Chondrocyte (in vitro differentiated cells): ENCODE measurements at places on chromosomes 7 and 10. TPM values are rescaled to one million over a fixed set of nuclear protein-coding genes. Genes with fewer than 3 reads are reported as not detected.

TUBAL3 gene
- not detected in 3 replicates for total RNA-seq

LBX1 gene
- total RNA-seq, result not detected in 3 replicates

GFRA1 gene
- total RNA-seq, result 35.7 to 79.7 TPM (median 73.3 TPM) in 3 replicates

ZPBP gene
- total RNA-seq, result not detected in 3 replicates

SYT15 gene
- total RNA-seq, result 11.6 to 44.3 TPM (median 14.5 TPM) in 3 replicates

PTPN12 gene
- 68.2 to 72.0 TPM (median 69.3 TPM) in 3 replicates for total RNA-seq

DNA sequence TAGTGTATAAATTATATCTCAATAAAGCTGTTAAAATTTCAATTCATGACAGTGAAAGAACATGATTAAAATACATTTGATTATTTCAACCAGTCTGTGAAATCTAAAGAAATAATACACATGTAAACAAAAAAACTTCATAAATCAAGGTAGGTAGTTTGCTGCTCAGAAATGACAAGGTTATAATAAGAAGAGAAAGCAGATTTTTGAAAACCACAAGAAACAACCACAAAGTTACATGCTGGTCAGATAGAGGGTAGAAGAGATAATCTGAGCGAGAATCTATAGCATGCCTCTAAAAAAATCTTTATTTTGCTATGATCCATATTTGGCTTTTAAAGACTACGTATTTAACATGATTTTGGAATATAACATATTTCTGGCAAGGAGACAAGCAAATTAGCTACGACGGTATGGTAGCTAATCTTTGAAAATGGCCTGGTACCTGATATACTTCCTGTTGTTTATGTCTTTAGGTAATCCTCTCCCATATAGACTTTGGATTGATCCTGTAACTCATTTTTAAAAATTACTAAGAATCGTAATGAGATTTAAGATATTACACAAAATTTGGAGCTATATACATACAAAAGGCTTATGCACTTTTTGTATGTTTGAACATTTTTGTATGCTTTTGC, 23.5 kb upstream of the VCL start:
- peaks cover 12% of the 10 kb centered on the region for H3K4me1 ChIP-seq
- no peaks in the 10 kb centered on the region for H3K36me3 ChIP-seq
- no peak for DNase-seq
- H3K27me3 ChIP-seq, result no peaks in the 10 kb centered on the region
- H3K27ac ChIP-seq, result no peak overlapping the region

DNA sequence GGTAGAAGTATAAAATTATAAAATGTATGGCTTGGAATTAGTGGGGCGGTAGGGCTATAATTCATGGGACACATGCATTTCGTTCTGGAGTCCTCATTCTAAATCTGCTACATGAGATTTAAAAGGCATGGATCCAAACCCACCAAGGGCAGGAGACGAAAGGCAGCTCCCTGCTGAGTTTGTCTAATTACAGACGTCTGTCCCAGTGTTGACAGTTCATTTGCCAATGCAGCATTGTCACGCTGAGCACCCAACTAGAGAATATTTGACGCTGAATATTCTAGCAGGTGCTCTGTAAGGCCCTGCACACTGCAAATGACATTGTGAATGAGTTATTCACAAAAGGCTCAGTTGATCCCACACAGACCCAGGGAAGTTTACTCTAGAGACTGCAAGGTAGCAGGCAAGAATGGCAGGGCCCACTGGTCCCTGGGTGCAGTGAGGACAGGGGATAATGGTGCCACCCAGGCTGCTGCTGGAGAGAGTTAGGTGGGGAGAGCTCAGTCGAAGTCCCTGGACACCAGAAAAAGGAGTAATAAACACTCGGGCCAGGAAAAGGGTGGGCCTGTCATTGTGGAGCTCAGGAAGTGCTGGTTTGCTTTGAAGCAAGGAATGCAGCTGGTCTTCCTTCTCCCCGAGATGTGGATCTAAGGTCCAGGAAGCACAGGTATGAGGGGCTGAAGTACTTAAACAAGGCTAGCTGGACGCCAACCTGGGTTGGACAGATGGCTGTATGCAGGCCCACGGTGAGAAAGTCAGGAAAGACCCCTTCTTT, 75.0 kb upstream of the JCAD start:
- H3K27me3 ChIP-seq, result peaks cover 3% of the 10 kb centered on the region
- no peak overlapping the region for H3K27ac ChIP-seq
- H3K4me3 ChIP-seq, result no peak overlapping the region
- no peak for DNase-seq
- no peaks in the 10 kb centered on the region for H3K4me1 ChIP-seq
- H3K36me3 ChIP-seq, result no peaks in the 10 kb centered on the region

- H3K27me3 ChIP-seq, result peaks cover 40% of the 10 kb centered on the region
- no peak for DNase-seq
- peaks cover 6% of the 10 kb centered on the region for H3K4me1 ChIP-seq
- H3K4me3 ChIP-seq, result no peak overlapping the region
- no peak overlapping the region for H3K27ac ChIP-seq
- H3K36me3 ChIP-seq, result no peaks in the 10 kb centered on the region
Measured at GRCh38 chr7:90216080-90216674, 4.6 kb downstream of the STEAP2 start.

GRCh38 chr10:100696477-100696901, 48.9 kb upstream of the PAX2 start:
- DNase-seq, result no peak
- no peak overlapping the region for H3K27ac ChIP-seq
- peaks cover 30% of the 10 kb centered on the region for H3K27me3 ChIP-seq

DNA sequence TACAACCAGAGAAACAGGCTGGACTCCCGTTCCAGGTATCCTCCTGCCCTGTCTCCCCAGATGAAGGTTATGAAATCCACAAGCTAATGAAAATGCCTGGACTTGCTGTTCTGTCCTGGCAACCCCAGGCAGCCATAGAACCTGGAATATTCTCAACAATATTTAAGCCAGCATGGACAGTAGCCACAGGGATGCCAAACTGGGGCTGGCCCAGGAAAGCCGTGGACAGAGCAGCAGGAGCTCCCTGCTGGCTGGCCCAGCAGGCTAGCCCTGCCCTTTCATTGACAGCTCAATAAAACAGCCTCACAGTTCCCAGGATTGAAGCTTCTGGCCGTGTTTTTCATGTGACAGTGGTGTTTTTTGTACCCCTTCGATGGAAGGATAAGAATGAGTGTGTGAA, 230.6 kb downstream of the BMPER start:
- H3K27ac ChIP-seq, result no peak overlapping the region
- H3K4me3 ChIP-seq, result no peak overlapping the region
- DNase-seq, result no peak
- no peaks in the 10 kb centered on the region for H3K36me3 ChIP-seq

DNA sequence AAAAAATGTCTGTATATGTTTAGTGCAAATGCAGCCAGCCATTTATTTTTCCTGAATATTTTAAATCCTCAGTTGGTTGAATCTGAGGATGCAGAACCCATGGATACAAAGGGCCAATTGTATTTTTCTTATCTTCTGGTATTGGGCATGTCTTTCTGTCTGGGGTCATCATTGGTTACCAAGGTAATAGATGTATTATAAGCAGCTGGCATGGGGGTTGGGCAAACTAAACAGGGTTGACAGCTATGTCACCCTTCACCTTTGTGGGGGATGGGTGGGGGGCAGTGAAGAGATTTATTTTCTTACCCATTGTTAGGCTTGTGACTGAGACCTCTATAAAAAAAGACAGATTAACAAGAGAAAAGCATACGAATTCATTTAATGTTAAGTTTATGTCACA, 38.8 kb downstream of the CDHR3 start:
- peaks cover 4% of the 10 kb centered on the region for H3K4me1 ChIP-seq
- peaks cover 3% of the 10 kb centered on the region for H3K36me3 ChIP-seq
- no peak for DNase-seq
- no peak overlapping the region for H3K27ac ChIP-seq
- peaks cover 31% of the 10 kb centered on the region for H3K27me3 ChIP-seq

- DNase-seq, result no peak
- peaks cover 4% of the 10 kb centered on the region for H3K27me3 ChIP-seq
- no peaks in the 10 kb centered on the region for H3K36me3 ChIP-seq
- H3K27ac ChIP-seq, result no peak overlapping the region
- H3K4me3 ChIP-seq, result no peak overlapping the region
- peaks cover 15% of the 10 kb centered on the region for H3K4me1 ChIP-seq
Measured at GRCh38 chr10:106997721-106998120, 166.8 kb downstream of the SORCS1 start.

DNA sequence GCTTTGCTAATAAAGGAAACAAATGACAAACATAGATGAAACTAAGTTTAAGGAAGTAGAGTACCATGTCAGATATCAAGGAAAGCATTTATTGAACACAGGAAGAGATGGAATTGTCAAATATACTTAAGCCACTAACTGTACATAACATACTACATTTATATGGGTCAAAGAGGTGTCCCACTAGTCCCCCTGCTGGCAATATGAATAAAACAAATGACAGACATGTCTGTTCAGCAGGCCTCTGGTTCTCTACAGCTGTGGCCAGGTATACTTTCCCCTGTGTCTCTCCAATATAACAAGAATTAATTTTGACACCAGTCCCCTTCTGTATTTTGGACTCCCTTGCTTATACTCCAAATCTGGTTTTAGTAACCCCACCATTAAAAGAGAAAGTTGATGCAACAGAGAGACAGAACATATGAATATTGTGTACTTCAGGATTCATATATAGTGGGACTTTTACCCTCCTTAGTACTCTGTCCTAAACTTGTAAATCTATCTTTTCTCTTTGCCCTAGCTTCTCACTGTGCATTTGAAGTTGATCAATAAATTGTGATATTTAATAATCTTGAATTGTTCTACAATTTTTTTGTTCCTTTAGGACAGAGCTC, 42.9 kb downstream of the CD36 start:
- H3K4me1 ChIP-seq, result no peaks in the 10 kb centered on the region
- H3K27me3 ChIP-seq, result no peaks in the 10 kb centered on the region
- no peaks in the 10 kb centered on the region for H3K36me3 ChIP-seq

DNA sequence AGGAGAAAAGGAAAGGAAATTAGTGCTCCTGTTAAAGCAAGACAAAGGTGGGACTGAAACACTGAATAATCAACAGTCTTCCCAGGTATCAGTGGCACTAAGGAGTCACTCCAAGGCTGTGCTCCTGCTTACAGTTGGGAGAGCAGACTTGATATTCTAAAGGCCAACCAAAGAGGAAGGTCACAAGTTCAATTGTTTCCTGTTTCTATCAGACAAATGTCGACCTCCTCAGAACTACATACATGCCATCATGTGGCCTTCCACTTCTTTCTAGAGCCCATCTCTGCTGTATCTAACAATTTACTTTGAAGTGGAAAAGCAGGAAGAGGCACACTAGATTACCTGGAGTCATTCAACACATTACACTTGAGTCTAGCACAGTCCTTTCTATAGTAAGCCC, 3.4 kb downstream of the ZNF239 start:
- DNase-seq, result no peak
- peaks cover 10% of the 10 kb centered on the region for H3K36me3 ChIP-seq
- no peak overlapping the region for H3K27ac ChIP-seq
- H3K4me3 ChIP-seq, result no peak overlapping the region
- peaks cover 20% of the 10 kb centered on the region for H3K4me1 ChIP-seq

DNA sequence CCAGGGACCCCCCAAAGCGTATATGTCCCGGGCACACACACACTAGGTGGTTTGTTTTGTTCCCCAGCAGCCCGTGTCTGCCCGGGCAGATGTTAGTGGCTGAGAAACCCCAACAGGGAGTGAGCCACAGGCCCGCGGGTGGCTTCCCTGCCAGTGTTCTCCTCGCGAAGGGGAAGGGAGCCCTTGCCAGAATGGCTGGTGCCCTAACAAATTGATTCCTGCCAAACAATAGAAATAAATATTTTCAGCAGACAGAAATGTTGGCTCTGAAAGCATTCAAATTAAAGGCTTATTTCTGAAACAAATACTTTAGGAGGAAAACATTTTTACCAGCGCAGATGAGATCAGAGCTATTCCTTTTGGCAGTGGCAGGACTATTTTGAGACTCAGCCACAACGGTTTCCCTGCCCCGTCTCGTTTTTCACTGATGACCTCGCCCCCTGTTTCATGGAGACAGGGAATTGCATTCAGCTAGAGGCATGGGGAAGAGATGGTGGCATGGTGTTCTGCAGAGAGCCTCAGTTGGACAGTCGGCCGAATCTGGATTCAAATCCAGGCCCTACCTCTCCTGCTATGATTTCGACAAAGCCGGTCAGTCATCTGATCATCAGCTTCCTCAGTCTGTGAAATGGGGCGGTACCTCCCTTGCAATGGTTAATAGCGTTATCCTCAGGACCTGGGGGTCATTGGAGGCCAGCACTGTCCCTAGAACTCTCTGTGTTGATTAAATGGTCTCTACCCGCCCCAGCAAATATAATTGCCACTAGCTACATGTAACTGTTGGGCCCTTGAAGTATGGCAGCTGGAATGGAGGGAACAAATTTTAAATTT, 84.5 kb downstream of the CUX1 start:
- H3K4me1 ChIP-seq, result peaks cover 53% of the 10 kb centered on the region
- no peaks in the 10 kb centered on the region for H3K27me3 ChIP-seq
- no peak overlapping the region for H3K4me3 ChIP-seq
- peak overlapping the region; percentile 61 for H3K27ac ChIP-seq
- no peaks in the 10 kb centered on the region for H3K36me3 ChIP-seq

DNA sequence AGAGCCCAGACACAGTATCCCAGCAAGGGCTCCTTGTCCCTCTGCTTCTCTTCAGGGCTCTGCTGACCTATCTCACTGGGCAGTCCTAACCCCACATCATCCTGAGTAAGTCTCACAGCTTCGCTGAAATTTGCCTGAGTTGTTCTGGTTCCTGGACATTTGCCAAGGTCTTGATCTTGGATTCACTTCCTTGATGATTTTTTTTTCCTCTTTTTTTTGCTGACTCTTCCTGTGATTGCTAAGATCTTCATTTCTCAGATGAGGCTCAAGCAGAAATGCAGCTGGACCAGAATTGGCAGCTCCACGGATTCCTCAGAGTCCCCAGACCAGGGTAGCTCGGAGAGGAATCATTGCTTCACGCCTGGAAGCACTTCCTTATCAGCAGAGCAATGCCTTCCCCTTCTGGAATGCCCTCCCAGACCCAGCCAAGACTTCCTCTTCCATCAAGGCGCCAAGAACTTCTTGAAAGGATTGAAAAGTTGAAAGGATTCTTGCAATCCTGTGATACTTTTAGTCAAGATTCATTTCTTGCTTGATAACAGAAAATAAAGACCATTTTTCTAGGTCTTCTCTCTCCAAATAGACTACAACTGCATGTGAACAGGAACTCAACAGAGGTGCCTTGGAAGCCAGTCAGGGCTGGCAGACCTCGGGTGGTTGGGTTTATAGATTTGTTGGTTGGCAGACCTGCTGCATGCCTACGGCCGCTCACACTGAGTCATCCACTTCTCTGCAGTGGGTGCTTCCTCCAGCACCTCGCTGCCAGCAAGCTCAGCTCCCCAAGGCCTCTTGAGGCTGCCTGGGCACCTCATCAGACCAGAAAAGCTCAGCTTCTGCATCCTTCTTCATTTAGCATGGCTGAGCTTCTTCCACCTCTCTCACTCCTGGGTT, 8.8 kb upstream of the AFAP1L2 start:
- peak overlapping the region; percentile 52 for H3K27ac ChIP-seq
- peaks cover 16% of the 10 kb centered on the region for H3K4me1 ChIP-seq
- no peaks in the 10 kb centered on the region for H3K27me3 ChIP-seq

- H3K4me1 ChIP-seq, result peaks cover 17% of the 10 kb centered on the region
- no peak for DNase-seq
- H3K27me3 ChIP-seq, result no peaks in the 10 kb centered on the region
- H3K4me3 ChIP-seq, result no peak overlapping the region
Measured at GRCh38 chr7:135213831-135214230, 2.5 kb upstream of the WDR91 start.
